ENCODE measurements at places on chromosomes 12 and 14.
A peak's percentile ranks its signal among the peaks of the same experiment; 100 is the strongest.

GRCh38 chr12:25957793-25958427 lies 572 bp upstream of the RASSF8 start:
- ATAC-seq, result peak; percentile 37

GRCh38 chr12:121090586-121091514 lies 41.8 kb upstream of the P2RX7 start:
- ATAC-seq, result no peak

DNA sequence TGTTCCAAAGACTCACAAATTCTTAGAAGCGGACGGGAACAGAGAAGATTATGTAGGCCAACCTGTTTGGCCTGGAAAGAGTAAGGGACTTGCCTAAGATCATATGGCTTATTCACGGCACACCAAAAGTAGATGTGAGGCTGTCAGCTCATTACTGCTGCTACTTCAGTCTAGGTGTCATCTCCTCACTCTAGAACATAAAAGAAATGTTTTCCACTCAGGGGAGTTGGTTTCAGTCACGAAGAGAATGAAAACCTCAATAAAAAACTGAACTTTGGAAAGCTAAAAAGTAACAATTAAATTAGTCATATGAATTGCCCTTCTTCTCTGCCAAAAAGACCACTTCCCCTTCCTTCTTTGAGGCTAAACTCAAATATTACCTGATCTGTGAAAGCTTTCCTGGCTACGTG lies 658 bp upstream of the CEP128 start:
- ATAC-seq, result no peak

DNA sequence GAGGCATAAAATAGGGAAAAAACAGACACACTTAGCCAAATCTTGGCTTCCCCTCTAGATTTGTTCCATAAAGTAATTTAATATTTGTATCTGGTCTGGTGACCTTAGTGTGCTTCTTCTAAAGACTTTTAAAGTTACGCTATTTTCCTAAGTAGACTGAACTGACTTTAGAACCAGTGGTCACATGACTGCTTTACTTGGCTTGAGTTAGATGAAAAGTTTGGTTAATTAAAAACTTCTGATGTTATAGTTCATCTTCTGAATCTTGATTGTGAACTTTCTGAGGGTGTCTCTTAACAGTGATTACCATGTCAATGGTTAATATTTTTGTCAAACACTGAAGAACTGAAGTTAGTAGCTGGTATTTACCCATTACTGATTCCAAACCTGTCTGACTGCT lies 2.6 kb downstream of the BBS10 start:
- no peak for ATAC-seq

DNA sequence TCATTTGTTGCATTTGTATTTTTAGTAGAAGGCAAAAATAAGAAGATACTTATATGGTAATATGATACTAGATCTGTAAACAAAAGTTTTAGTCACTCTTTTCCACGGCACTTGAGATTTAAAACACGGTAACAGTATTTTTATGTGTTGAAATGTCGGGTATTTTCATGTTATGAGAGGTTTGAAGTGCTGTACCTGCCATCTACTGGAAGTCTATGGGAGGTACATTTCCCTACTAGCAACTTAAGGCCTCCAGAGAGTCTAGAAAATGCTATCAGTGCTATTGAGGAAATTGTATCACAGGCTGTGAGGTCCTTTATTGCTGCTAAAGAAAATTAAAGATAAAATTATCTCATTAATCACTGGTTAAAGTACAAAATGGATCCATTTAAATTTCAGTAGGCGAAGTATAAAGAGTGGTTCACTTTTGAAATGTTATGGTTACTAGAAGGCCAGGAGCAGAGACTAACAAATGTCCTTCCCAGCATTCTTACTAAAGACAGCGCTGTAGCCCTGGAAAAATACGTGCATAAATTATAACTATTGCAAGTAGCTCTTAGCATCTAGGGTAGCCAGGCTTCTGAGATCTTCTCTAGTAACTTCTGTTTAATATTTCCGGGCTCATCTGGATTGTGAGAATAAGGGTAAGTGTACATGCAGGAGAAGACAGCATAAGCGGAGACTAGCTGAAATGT lies 77.6 kb upstream of the PRKD1 start:
- ATAC-seq, result peak; percentile 77

- no peak for ATAC-seq
These were observed 126.3 kb upstream of the FGD4 start for GRCh38 chr12:32273063-32273522.

DNA sequence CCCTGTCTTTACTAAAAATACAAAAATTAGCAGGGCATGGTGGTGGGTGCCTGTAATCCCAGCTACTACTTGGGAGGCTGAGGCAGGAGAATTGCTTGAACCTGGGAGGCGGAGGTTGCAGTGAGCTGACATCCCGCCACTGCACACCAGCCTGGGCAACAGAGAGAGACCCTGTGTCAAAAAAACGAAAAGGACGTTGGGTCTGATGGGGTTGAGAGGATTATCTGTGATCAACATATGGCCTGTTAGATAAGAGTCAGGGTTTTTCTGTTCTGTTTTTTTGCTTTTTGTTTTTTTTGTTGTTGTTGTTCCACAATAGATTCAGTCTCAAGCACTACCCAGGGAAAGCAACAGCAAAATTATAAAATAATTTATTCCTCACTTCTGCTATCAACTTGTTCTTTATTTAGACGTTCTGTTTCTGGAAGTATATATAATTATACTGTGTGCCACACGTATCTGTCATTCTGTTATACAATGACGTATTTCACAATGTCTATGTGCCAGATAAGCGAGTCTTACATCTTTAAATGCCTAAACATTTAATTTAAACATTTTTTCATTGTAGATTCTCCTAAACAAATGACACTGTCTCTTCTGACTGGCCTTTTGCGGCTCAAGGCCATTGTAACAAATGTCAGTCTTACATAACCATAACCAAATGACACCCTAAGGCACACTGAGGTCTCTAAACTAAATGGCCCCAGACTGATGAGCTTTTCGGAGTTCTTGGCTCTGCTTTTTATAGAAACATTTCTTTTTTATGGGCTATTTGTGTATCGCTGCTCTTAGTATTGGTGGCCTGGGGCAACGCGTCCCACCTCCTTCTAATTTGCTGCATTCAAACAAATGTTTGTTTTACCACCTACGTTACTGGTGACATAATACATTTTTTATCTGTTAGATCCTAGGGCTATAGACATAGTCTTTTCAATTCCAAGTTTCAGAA lies 7.2 kb upstream of the P2RX4 start:
- ATAC-seq, result no peak

DNA sequence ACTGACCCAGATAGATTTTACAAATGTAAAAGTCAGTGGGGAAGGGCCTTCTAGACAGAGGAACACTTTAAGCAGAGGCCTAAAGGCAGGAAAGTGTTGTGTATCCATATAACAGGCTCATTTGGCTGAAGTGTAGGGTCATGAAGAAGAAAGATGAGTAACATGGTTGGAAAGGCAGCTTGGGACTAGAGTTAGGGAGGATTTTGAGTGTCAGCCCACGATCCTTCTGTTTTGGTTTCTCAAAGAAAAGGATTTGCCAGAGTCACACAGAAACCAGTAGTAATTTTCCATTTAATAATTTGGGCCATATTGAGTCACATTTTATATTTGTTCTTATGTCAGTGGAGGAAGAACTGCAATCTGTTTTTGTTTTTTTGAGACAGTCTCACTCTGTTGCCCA lies 76.4 kb downstream of the ZC3H14 start:
- ATAC-seq, result peak; percentile 58

DNA sequence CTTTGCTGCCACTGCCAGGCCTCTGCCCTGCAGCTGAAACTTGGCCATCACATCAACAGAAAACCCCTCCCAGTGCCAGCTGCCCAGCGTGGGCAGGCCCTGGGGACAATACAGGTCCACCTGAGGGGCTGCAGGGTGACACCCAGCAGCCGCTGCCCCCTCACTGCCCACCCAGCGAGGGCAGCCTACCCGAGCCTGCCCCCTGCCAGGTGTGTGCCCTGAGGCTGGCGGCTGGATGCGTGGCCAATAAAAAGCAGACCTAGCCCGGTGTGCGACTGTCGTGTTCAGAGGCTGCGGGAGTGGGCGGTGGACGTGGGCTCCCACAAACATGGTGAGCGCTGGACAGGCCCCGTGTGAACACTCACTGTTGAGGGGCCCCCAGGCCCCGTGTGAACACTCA lies 4.7 kb upstream of the ADSS1 start:
- ATAC-seq, result no peak

All from gastroesophageal sphincter (tissue), 4 donors.